MM.1S (cell line): ENCODE measurements at places on chromosomes 11 and 22.

GRCh38 chr11:27443746-27444507 is 28.7 kb downstream of the LGR4 start:
- H3K4me1 ChIP-seq, result no peaks in the 10 kb centered on the region
- no peaks in the 10 kb centered on the region for H3K36me3 ChIP-seq
- H3K4me3 ChIP-seq, result no peak overlapping the region
- no peak overlapping the region for H3K27ac ChIP-seq

GRCh38 chr11:104051778-104052177 is 15.3 kb downstream of the DDI1 start:
- H3K4me1 ChIP-seq, result no peaks in the 10 kb centered on the region
- H3K27me3 ChIP-seq, result no peaks in the 10 kb centered on the region
- no peak overlapping the region for H3K27ac ChIP-seq
- H3K36me3 ChIP-seq, result no peaks in the 10 kb centered on the region
- H3K4me3 ChIP-seq, result no peak overlapping the region

DNA sequence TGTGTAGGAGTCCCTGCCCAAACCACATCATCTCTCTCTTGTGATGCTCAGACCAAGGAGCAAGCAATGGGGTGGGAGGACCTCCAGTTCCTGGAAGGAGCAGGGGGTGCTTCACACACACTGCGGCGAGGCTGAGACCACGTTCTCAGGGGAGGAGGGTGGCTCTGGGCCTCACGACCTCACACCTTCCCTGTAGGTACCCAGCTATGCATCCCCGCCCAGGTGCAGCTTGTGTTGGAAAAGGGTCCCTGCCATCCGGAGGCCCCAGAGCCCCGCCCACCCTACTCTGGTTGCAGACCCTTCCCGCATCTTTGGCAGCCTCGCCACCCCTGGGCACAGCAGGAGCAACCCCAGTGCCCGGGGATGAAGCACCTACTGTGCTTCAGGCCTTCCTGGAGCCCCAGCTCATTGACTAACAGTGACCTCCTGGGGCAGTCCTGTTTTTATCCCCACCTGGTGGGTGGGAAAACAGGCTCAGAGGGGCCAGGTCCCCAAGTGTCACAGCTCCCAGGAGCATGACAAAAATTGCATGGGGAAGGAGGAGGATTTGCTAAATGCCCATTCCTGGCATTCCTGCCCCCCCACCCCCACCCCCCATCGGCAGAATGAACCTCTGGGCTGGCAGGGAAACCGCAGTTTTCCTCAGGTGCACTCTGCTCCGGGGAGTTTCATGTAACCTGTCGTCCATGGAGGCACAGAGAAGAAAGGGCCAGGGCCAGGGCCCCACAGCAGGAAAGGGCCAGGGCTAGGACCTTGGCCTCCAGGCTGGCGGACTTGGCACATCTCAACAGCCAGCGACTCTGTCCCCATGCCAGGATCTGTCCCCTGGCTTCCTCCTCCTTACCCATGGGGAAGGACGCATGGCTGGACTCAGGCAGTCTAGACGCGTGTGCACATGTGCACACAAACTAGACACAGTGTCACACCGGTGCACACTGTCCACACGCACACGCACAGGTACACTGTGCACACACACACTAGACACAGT is 81.0 kb downstream of the IGLL1 start:
- DNase-seq, result no peak
- H3K4me3 ChIP-seq, result no peak overlapping the region
- H3K4me1 ChIP-seq, result no peaks in the 10 kb centered on the region
- peaks cover 23% of the 10 kb centered on the region for H3K27me3 ChIP-seq

GRCh38 chr22:48084729-48085050 is 1322.2 kb downstream of the TBC1D22A start:
- H3K27ac ChIP-seq, result no peak overlapping the region
- peaks cover 25% of the 10 kb centered on the region; the same call in 1 of the 2 replicates for H3K27me3 ChIP-seq
- no peaks in the 10 kb centered on the region for H3K36me3 ChIP-seq
- H3K4me1 ChIP-seq, result peaks cover 23% of the 10 kb centered on the region
- H3K4me3 ChIP-seq, result no peak overlapping the region

GRCh38 chr11:94769880-94770279 is 1.7 kb downstream of the AMOTL1 start:
- no peaks in the 10 kb centered on the region for H3K36me3 ChIP-seq
- no peak overlapping the region for H3K27ac ChIP-seq
- H3K4me3 ChIP-seq, result peak overlapping the region; percentile 77
- DNase-seq, result no peak
- H3K4me1 ChIP-seq, result peaks cover 9% of the 10 kb centered on the region; the same call in 1 of the 2 replicates

GRCh38 chr22:35397095-35397904 is 2.6 kb upstream of the MCM5 start:
- no peaks in the 10 kb centered on the region for H3K36me3 ChIP-seq
- peaks cover 9% of the 10 kb centered on the region for H3K4me1 ChIP-seq
- no peaks in the 10 kb centered on the region for H3K27me3 ChIP-seq
- H3K27ac ChIP-seq, result no peak overlapping the region
- H3K4me3 ChIP-seq, result no peak overlapping the region

GRCh38 chr11:131467645-131468394 is 97.4 kb downstream of the NTM start:
- no peak for DNase-seq
- no peaks in the 10 kb centered on the region for H3K27me3 ChIP-seq
- H3K4me1 ChIP-seq, result no peaks in the 10 kb centered on the region
- H3K36me3 ChIP-seq, result no peaks in the 10 kb centered on the region
- no peak overlapping the region for H3K27ac ChIP-seq
- H3K4me3 ChIP-seq, result no peak overlapping the region

DNA sequence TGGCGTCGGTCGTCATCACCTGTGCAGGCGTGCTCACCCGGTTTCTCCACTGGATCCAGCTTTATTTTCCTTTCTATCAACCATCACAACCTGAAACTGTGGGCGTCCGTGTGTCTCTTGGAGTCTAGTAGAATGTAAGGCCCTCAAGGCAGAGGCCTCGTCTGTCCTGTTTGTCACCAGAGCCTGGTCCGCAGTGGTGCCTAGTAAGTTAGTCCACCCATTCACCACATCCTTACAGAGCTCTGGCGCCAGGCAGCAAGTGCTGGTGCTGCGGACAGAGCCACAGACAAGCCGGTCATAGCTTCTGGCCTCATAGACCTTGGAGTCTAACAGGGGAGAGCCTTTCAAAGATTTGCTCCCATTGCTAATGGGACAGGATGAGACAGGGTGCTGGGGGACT is 64.4 kb upstream of the PARVG start:
- H3K27me3 ChIP-seq, result no peaks in the 10 kb centered on the region
- no peak for DNase-seq
- H3K4me3 ChIP-seq, result no peak overlapping the region

DNA sequence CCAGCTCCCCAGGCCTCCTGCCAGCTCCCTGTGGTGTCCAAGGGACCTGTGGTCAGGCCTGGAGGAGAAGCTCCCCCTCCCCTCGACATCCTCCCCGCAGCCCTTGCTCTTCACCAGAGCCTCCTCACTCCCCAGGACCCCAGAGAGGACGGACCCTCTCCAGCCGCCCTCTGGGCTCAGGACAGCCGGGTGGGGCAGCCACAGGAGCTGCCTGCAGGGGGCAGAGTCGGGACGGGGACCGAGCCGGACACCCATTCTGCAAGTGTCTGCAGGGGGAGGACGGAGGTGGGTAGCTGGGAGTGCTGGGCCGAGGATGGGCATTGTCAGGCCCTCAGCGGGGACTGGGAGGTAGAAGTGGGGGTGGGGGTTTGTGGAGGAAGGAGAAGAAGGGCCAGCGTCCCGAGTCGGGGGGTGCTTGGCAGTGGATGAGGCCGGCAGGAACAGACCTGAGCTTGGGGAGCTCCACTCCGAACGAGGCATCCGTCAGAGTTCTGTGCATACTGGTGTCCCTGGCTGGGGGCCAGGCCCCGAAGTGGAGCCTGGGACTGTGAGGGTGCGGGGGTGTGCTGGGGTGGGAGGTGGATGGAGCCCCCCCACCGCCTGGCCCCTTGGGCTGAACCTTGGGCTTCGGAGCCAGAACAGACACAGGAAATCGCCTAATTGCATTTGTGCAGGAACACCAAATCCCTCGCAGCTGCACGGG is 15.2 kb downstream of the PRR33 start:
- no peaks in the 10 kb centered on the region for H3K36me3 ChIP-seq
- H3K4me3 ChIP-seq, result no peak overlapping the region
- DNase-seq, result no peak
- no peak overlapping the region for H3K27ac ChIP-seq
- no peaks in the 10 kb centered on the region for H3K27me3 ChIP-seq
